IPS DF 6.9 (cell line): ENCODE measurements at places on chromosomes 1 and 21.

DNA sequence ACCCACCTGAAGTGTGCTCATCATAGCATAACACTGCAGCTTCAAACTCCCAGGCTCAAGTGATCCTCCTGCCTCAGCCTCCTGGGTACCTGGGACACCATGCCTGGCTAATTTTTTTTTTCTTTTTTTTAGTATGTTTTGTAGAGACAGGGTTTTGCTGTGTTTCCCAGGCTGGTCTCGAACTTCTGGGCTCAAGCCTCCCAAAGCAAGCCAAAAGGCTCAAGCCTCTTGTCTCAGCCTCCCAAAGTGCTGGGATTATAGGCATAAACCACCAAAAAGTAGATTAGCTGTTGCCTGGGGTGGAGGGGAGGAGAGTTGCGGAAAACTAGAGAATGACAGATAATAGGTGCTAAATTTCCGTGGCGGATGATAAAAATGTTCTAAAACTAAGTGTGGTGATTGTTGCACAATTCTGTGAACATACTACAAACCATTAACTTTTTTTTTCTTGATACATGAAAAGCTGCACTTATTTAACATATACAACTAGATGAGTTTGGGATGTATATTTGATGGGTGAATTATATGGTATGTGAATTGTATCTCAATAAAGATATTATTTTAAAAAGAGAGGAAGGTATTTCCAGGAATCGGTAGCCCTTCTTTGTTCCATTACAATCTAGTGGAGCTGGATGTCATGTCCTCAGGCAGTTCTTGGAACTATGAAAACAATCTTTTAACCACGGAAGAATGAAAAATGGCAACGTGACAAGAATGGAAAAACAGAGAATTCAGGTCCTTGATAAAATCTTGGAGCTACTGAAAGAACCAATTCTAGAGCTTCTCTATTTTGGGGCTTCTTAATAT lies 27.3 kb upstream of the MED18 start:
- DNase-seq = no peak

GRCh38 chr1:66553846-66554245 lies 19.9 kb downstream of the SGIP1 start:
- DNase-seq = no peak

DNA sequence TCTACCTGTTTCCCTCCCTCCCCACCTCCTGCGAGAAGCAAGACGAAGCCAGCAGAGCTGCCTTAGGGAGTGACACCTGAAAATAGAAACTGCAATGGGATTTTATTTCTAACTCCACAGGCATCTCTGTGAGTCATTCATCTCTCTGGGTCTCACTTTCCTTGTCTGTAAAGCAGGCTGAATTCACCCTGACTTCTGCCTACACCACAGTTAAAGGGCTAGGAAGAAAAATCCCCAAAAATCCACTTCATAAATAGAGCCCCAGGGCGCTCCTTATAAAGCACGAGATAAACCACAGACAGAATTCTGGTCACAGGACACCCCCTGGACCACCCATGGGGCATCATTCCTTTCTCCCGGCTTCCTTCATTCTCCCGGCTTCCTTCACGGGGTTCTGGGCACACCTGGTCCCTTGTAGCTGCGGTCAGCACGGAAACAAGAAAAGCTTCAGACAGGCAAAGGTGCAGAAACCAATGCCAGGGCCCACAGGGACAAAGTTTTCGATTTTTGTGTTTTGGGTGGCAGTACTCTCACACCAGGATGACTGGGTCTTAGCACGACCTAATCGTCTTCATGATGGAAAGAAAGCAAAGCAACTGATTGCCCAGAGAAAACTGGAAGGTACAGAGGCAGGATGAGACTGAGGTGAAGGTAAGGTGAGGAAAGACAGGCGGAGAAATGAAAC lies 2.8 kb upstream of the H6PD start:
- no peak for DNase-seq

DNA sequence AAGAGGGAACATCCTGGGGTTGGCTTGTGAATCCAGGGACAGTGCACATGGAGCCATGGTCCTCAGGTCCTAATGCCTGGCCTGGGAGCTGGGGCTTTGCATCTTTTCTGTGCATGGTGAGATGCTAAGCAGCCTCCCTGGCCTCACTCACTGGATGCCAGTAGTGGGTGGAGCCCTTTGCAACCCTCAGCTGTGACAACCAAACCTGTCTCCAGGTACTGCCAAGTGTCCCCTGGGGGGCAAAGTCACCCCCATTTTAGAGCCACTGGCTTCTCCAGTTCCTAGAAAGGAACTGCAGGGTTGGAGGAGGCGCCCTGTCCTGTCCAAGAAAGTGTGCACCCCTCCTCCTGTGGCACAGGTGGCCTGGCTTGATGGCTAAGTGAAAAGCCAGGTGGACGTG lies 44.6 kb upstream of the GRIK3 start:
- no peak for DNase-seq

GRCh38 chr1:234921266-234922062 lies 207.2 kb downstream of the TOMM20 start:
- no peak for DNase-seq

GRCh38 chr1:110541906-110542395 lies 23.0 kb upstream of the KCNA10 start:
- no peak for DNase-seq

DNA sequence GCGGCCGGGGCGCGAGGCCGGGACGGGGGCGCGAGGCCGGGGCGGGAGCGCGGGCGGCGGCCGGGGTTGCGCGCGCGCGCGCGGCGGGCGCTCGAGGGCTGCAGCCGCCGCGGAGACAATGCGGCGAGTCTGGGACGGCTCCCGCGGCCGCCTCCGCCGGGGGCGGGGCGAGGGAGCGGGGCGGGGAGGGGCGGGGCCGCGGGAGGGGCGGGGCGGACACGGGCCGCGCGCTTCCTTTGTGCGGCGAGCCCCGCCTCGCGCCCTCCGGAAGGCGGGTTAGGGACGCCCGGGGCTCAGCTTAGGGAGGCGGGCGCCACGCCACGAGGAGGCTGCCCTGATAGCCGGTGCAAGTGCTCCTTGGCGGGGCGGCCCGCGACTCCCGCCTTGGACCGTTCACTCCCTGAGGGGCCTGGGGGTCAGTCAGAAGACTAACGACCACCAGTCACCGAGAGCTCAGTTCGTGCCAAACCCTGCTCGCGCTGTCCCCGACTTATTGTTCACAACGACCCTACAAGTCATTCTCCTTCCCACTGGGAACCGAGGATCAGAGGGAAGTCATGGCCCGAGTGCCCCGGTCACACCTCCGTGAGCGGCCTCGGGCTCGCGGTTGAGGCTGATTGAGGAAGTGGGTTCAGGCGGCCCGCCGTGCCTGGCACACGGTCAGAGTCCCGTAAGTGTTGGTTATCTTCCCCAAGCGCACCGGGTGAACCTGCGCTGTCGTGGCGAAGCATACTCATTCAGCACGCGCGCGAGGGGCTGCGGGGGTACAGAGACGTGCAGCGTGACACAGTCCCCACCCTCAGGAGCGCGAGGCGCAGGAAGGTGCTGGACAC lies 29.1 kb upstream of the A3GALT2 start:
- no peak for DNase-seq

- no peak for DNase-seq
Measured at GRCh38 chr1:207702317-207702716, 49.5 kb upstream of the CD46 start.

- DNase-seq = no peak
Measured at GRCh38 chr1:98304888-98305287, 356.6 kb upstream of the SNX7 start.
